ENCODE measurements at places on chromosomes 13 and 19.

GRCh38 chr19:41408256-41408655 is 10.6 kb downstream of the BCKDHA start:
- DNase-seq = no peak

- DNase-seq = no peak
Measured at GRCh38 chr19:30340771-30341561, 31.2 kb upstream of the ZNF536 start.

DNA sequence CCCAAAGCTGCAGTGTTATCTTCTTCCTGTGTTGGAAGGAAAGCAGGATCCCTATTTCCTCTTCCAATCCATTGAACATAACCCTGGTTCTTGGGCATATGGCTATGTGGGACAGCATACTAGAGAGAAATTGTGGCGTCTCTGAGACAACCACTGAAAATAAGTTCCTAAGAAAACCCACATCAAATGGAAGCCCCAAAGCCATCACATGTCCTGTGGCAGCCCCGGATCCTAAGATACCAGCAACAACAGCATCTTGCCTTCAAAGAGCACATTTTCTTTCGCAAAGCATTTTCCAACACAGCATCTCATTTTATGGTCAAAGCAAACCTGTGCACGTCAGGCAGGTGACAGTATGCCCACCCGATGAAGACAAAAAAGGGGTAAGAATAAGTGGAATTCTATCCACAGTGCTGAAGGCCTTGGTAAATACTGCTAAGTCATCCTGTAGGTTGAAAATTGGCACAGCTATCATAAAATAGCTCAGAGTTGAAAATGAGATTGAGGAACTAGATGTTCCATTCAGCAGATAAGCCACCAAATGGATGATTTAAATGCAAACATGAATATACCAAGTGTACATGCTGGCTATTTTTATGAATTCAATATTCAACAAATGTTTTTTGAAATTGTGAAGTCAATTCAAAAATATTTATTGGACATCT is 232.2 kb downstream of the DLEU7 start:
- DNase-seq = no peak

- no peak for DNase-seq
Measured at GRCh38 chr13:63167699-63168337, 1752.2 kb upstream of the PCDH20 start.

GRCh38 chr19:10155839-10156238 is 36.1 kb upstream of the EIF3G start:
- DNase-seq = peak; percentile 16

DNA sequence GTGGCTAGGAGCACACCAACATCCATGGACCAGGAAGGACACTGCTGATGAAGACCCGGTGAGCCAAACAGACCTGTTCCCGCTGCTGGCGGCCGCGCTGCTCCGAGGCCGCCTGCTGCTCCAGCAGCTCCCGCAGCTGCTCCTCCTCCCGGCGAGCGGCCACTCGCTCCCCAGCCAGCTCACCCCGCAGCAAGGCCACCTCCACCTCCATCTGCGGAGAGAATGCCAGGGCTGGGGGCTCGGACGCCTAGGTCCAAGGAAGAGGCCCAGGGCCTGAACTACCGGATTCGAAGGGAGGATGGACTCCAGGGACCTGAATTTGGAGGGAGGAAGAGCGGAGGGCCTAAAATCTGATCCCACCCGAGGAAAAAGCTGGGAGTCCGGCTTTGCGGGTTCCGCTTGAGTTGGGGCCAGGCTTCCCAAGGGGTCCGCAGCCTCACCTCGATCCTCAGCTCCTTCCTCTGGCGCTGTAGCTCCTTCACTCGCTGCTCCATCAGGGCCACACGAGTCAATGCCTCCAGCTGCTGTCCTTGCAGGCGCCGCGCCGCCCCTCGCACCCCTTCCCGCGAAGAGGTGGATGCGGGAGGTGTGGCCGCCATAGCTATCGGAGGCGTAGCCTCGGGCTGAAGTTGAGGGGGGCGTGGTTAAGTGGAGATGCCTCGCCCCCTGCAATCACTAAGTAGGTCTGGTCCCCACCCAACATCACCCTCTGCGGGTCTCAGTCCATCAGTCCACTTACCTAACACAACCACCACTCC is 2.7 kb downstream of the PHLDB3 start:
- no peak for DNase-seq

DNA sequence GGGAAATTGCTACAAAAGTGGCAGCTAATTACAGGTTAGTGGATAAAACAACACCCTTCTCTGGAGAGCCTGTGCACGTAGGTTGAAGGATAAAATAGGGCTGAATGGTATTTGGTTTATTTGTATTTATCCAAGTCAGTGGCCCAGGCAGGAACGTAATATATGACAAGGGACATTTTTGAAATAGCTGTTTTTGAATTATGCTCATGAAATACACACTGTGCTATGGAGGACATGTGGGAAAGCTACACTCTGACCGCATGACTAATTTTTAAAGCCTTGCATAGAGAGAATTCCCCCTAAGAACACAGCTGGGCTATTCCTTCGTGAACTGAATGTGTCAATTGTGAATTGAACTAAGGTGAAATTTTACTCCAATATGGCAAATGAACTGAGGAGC is 292.1 kb upstream of the MAB21L1 start:
- DNase-seq = peak; percentile 94

DNA sequence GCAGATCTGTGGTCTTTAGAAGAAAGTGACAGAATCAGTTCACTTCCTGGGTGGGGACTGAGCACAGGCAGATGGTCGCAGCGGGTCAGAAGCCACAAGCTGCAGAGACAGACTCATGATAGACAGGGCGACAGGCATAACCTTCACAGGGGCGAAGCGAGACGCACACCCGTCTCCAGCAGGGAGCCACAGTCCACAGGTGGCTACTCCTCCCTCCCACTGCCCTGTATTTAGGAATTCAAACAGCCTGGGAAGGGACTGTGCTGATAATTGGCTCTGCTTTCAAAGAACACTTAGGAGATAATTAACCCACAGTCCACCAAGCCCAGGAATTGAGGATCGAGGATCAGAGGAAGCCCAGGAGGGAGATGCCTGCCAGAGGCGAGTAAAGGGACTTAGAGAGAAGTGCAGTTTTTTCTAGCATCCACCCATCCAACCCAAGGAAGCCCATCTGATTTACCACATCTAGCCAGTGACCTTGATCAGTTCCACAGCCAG is 23.2 kb downstream of the RFX2 start:
- DNase-seq = no peak

DNA sequence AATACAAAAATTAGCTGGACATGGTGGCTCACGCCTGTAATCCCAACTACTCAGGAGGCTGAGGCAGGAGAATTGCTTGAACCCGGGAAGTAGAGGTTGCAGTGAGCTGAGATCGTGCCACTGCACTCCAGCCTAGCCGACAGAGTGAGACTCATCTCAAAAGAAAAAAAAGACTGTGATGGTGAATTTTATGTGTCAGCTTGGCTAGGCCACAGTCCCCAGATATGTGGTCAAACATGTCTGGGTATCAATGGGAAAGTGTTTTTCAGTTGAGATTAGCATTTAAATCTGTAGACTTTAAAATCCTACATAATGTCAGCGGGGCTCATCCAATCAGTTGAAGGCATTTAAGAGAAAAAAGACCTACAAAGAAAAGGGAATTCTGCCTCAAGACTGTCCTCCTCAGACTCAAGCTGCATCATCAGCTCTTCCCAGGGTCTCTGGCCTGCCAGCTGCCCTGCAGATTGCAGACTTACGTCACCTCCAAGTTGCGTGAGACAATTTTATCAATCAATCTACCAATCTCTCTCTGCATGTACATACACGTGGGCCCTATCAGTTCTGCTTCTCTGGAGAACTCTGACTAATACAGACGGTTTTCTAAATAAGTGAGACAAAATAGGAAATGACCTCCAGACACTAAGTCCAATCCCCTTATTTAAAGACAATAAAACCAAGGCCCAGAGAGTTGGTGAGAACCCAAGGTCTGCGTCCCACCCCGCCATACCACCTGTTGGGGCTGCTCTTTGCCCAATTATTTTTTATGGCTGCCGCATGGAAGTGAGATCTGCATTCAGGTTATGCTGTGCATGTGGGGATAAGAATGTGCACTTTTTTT is 99.2 kb downstream of the ABCC4 start:
- DNase-seq = peak; percentile 33

- DNase-seq = peak; percentile 64
Measured at GRCh38 chr13:106532111-106532929, 3.1 kb downstream of the EFNB2 start.

DNA sequence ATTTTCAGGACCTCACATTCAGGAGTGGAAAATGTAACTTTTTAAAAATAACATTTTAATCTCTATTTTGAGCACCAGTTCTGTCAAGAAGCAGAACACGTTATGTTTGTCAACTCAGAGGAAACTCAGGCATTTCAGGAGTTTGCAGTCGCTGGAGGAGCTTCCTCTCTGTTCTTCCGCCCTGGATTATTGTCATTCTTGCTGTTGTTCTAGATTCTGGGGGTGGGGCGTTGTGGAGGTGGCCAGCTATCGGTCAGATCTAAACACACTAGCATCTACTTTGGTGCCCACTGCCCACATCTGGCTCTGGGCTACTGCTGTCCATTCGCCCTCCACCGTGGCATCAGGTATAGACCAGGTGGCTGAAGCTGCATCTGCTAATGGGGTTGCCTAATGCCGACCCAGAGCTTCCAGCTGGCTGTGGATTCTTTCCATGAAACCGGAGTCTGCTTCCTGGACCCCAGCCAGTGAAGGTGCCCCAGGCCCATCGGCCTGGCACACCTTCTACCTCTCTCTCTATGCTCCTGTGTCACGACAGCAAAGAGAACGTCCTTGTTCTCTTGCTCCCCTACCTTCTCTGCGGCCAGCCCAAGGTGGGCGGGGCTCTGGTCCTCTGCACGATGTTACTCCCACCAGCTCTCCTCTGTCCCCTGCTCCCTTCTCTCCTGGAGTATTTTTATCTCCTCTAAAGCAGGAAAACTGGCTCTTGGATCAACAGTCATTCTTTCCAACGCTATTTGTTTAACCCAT is 36.7 kb upstream of the DGKH start:
- DNase-seq = peak; percentile 8

- no peak for DNase-seq
Measured at GRCh38 chr19:45793876-45794275, 1.2 kb upstream of the DMWD start.

Measured in iris pigment epithelial cell (primary cell).